Activated T-helper 1 cell treated with anti-CD3 and anti-CD28 coated beads, Interleukin-12 subunit alpha, Interleukin-12 subunit beta, Interleukin-2, Interleukin-4 antibody, amounts not matched to agents 30 ng/mL and 10 ng/mL and 1 ng/mL, durations not matched to agents 14 hours and 24 hours and 36 hours (primary cell): ENCODE measurements at places on chromosomes 5 and 9. TPM values are rescaled to one million over a fixed set of nuclear protein-coding genes. Genes with fewer than 3 reads are reported as not detected.

DNA sequence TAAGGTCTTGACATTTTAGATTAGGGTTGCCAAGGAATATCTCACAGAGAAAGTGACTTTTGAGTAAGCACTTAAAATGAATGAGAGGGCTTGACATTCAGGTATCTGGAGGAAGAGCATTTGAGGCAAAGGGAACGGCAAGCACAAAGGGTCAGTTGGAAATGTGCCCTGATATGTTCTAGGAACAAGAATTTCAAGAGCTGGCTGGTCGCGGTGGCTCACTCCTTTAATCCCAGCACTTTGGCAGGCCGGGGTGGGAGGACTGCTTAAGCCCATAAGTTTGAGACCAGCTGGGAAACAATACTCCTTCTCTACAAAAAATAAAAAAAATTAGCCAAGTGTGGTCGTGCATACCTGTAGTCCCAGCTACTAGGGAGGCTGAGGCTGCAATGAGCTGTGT, 16.5 kb downstream of the KIAA1958 start:
- no peak for DNase-seq

- DNase-seq, result no peak
Measured at GRCh38 chr5:149264439-149265067, 7.1 kb upstream of the AFAP1L1 start.

- DNase-seq, result no peak
Measured at GRCh38 chr5:177134697-177135225, 1.2 kb downstream of the NSD1 start.

- no peak for DNase-seq
Measured at GRCh38 chr5:168227001-168227400, 64.4 kb upstream of the WWC1 start.

DNA sequence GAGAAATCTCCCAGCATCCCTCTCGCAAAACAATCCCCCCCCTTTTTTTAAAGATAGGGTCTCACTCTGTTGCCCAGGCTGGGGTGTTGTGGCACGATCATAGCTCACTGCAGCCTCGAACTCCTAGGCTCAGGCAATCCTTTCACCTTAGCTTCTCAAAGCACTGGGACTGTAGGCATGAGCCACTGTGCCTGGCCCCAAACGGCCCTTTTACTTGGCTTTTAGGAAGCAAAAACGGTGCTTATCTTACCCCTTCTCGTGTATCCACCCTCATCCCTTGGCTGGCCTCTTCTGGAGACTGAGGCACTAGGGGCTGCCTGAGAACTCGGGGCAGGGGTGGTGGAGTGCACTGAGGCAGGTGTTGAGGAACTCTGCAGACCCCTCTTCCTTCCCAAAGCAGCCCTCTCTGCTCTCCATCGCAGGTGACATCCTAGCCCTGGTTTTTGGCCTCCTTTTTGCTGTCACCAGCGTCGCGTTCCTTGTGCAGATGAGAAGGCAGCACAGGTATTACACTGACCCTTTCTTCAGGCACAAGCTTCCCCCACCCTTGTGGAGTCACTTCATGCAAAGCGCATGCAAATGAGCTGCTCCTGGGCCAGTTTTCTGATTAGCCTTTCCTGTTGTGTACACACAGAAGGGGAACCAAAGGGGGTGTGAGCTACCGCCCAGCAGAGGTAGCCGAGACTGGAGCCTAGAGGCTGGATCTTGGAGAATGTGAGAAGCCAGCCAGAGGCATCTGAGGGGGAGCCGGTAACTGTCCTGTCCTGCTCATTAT, 6.8 kb downstream of the CA9 start:
- no peak for DNase-seq

The KIAA1191 gene
- total RNA-seq, result 60.9 and 63.4 TPM in 2 replicates

The MARCOL gene
- total RNA-seq, result not detected in 2 replicates

The IL31RA gene
- total RNA-seq, result 0.44 and 0.80 TPM in 2 replicates

The IL9 gene
- 0.36 and 2.0 TPM in 2 replicates for total RNA-seq

The SQSTM1 gene
- total RNA-seq, result 221 and 233 TPM in 2 replicates
